Cardiac fibroblast (primary cell): ENCODE measurements at places on chromosomes 13 and 19.

GRCh38 chr13:27034678-27035111, 136.9 kb downstream of the USP12 start:
- no peak for DNase-seq

GRCh38 chr13:53499576-53500133, 471.0 kb downstream of the OLFM4 start:
- no peak for DNase-seq

GRCh38 chr13:31970231-31970930, 61.2 kb upstream of the FRY start:
- no peak for DNase-seq

GRCh38 chr13:49587311-49587847, 2.0 kb upstream of the RCBTB1 start:
- peak; percentile 64 for DNase-seq

GRCh38 chr13:61778531-61778930, 362.9 kb upstream of the PCDH20 start:
- DNase-seq: no peak

- no peak for DNase-seq
Measured at GRCh38 chr19:47686679-47687450, 26.4 kb upstream of the EHD2 start.

- no peak for DNase-seq
Measured at GRCh38 chr13:24925318-24926231, 161.6 kb downstream of the RNF17 start.

GRCh38 chr19:12527034-12527836, 24.0 kb downstream of the ZNF564 start:
- DNase-seq: peak; percentile 41

- DNase-seq: no peak
Measured at GRCh38 chr19:32744555-32745325, 25.2 kb downstream of the TDRD12 start.

- no peak for DNase-seq
Measured at GRCh38 chr13:36493046-36493445, 60.8 kb downstream of the CCNA1 start.
